ENCODE measurements at places on chromosomes 13 and 19. TPM values are rescaled to one million over a fixed set of nuclear protein-coding genes. Genes with fewer than 3 reads are reported as not detected.

Gene ZNF846
- 6.7 TPM for polyA plus RNA-seq

Gene PCSK4
- 5.8 TPM for polyA plus RNA-seq

Gene CYP4F2
- polyA plus RNA-seq = not detected

Gene MIER2
- polyA plus RNA-seq = 15.9 TPM

Gene THSD8
- polyA plus RNA-seq = not detected

Gene CLDN10
- polyA plus RNA-seq = not detected

Gene PLEKHG2
- polyA plus RNA-seq = 13.8 TPM

Gene BRME1
- polyA plus RNA-seq = 1.8 TPM

DNA sequence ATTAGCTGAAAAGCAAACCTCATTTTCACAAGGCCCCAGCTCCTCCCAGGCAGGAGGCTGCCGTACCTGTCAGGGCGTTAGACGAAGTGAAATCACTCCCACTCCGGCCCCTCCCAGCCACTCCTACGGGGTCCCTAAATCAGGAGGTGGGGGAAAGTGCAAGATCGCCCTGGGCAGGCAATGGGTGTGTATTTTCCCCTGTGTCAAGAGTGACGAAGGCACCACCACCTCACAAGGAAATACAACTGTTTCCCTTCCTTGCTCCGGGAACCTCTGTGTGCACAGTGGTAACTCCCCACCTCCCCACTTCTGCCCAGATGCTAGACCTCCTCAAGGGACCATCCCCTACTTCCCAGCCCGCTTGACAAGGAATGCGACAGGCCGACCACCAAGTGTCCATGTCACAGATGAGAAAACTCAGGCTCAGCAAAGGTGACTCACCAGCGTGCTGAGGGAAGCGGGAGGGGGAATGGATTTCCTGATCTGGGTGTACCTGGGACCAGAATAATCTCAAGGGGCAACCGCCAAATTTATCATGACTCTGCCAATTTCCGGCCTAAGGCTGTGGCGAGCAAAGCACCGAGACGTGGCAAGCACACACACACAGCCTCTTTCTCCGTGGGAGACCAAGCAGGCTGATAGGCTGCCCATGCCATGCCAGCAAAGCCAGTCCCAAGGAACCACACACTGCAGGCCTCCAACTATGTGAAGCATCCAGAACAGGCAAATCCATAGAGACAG lies 7.3 kb downstream of the PPP6R1 start:
- H3K36me3 ChIP-seq = peaks cover 2% of the 10 kb centered on the region
- H3K27ac ChIP-seq = no peak overlapping the region
- peak; percentile 9 for DNase-seq
- H3K27me3 ChIP-seq = no peaks in the 10 kb centered on the region
- H3K4me1 ChIP-seq = peaks cover 33% of the 10 kb centered on the region

DNA sequence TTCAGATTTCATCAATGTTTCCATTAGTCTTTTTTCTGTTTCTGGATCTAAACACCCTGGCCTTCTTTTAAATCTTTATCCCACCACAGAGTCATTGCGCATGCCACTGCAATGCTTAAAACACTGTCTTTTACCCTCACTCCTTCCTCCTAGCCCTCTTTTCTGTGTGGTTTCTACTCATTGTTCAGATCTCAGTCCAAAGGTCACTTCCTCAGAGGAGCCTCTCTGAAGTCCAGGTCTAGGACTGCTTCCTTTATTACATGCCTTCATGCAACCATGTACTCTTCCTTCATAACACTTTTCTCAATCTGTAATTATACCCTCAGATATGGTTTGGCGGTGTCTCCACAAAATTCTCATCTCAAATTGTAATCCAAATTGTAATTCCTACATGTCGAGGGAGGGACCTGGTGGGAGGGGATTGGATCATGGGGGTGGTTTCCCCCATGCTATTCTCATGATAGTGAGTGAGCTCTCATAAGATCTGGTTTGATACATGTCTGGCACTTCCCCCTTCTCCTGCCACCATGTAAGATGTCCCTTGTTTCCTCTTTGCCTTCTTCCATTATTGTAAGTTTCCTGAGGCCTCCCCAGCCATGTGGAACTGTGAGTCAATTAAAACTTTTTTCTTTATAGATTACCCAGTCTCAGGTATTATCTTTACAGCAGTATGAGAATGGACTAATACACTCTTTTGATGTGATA lies 808.9 kb downstream of the DIAPH3 start:
- no peaks in the 10 kb centered on the region for H3K36me3 ChIP-seq
- H3K27me3 ChIP-seq = no peaks in the 10 kb centered on the region
- H3K4me3 ChIP-seq = no peak overlapping the region
- no peak overlapping the region for H3K27ac ChIP-seq

DNA sequence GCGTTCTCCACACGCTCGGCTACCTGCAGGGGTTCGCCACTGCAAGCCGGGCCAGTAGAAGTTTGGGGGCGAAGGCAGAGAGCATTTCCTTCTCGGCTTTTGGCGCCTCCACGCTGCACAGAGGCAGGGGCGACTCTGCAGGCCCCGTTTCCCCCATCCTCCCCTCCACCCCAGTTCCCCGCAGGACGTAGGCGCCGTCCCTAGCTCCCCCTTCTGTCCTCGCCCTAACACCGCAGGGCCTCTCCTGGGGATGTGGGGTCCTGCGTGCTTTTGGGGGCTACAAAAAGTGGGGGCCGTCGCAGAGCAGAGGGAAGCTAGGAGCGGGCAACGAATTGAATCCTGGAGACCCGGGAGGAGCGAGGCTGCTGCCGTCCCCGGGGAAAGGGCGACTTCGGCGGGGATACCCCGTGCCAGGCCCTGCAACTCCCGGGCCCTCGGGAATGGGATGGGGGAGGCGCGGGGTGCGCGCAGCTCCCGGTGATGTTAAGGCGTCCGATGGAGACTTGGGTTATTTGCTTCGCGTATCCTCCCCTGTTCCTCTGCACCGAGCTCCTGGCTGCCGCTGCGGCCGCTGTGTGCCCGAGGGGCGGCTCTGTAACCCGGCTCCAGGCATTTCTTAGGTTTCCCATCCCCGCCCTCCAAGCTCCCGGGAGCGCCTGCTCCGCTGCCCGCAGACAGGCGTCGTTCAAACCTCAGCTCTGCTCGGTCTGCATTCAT lies 255.9 kb upstream of the SOX21 start:
- peaks cover 10% of the 10 kb centered on the region for H3K4me1 ChIP-seq
- DNase-seq = peak; percentile 66
- H3K27ac ChIP-seq = no peak overlapping the region
- H3K27me3 ChIP-seq = peaks cover 55% of the 10 kb centered on the region

- DNase-seq = no peak
- no peak overlapping the region for H3K27ac ChIP-seq
- H3K36me3 ChIP-seq = no peaks in the 10 kb centered on the region
- no peaks in the 10 kb centered on the region for H3K4me1 ChIP-seq
These were observed 24.7 kb upstream of the MATK start for GRCh38 chr19:3810708-3811355.

DNA sequence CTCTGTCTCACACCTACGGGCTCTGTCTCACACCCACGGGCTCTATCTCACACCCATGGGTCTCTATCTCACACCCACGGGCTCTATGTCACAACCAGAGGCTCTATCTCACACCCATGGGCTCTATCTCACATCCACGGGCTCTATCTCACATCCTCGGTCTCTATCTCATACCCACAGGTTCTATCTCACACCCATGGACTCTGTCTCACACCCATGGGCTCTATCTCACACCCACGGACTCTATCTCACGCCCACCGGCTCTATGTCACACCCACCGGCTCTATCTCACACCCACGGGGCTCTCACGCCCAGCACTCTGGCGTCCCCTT lies 73.9 kb downstream of the COL4A2 start:
- H3K27ac ChIP-seq = peak overlapping the region; percentile 48
- no peak for DNase-seq

- no peak for DNase-seq
- peaks cover 6% of the 10 kb centered on the region for H3K4me1 ChIP-seq
- H3K4me3 ChIP-seq = no peak overlapping the region
- no peaks in the 10 kb centered on the region for H3K36me3 ChIP-seq
- no peaks in the 10 kb centered on the region for H3K27me3 ChIP-seq
- no peak overlapping the region for H3K27ac ChIP-seq
These were observed 31.9 kb upstream of the CCNE1 start for GRCh38 chr19:29779921-29780320.

- H3K36me3 ChIP-seq = no peaks in the 10 kb centered on the region
- H3K4me3 ChIP-seq = no peak overlapping the region
- H3K27ac ChIP-seq = no peak overlapping the region
- H3K4me1 ChIP-seq = peaks cover 17% of the 10 kb centered on the region
- DNase-seq = no peak
- no peaks in the 10 kb centered on the region for H3K27me3 ChIP-seq
These were observed 40.5 kb upstream of the GAS6 start for GRCh38 chr13:113904411-113904810.

- H3K4me3 ChIP-seq = no peak overlapping the region
- H3K27ac ChIP-seq = no peak overlapping the region
- no peak for DNase-seq
These were observed 110.3 kb upstream of the ABCC4 start for GRCh38 chr13:95411428-95412040.

DNA sequence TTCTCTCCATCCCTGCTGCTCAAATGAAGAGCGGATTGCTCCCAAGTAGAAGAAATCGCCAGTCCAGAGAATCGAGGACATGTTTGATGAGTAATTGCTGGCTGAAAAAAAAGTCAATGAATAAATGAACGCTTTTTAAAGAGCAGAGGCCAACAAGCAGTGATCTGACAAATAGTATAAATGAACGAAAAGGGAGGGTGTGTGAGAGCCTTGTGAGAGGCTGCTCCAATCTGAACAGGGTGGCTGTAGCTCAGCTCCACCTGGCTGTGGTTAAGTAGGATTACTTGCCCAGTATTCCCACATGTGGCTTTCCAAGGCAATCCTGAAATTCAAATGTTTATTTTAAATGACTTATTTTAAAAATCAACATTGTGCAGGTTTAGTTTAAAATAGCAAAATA lies 117.1 kb downstream of the TSHZ3 start:
- no peak for DNase-seq
- no peak overlapping the region for H3K4me3 ChIP-seq
- no peaks in the 10 kb centered on the region for H3K27me3 ChIP-seq
- no peak overlapping the region for H3K27ac ChIP-seq
- no peaks in the 10 kb centered on the region for H3K36me3 ChIP-seq

DNA sequence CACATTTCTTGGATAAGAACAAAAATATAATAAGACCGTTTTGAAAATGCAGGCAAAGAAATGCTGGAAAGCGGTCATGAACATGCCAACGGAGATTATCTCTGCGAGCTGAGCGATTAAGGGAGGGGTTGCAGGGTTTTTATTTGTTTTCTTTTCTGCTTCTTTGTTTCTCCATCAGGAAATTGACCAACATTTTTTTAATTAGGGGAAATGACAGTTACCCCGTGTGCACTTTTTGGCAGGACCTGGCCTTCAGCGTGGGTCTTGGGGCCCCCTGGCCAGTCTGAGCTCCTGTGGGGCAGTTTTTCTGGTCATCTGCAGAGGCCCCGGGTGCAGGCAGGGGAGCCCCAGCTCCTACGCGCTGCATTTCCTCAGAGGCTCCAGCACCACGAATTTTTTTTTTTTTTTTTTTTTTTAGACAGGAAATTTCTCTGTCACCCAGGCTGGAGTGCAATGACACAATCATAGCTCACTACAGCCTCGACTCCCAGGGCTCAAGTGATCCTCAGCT lies 31.3 kb upstream of the HOMER3 start:
- peaks cover 15% of the 10 kb centered on the region for H3K4me1 ChIP-seq
- no peak for DNase-seq
- no peaks in the 10 kb centered on the region for H3K27me3 ChIP-seq
- H3K36me3 ChIP-seq = no peaks in the 10 kb centered on the region

GRCh38 chr13:24929196-24929595 lies 165.2 kb downstream of the RNF17 start:
- H3K27me3 ChIP-seq = no peaks in the 10 kb centered on the region
- H3K4me1 ChIP-seq = no peaks in the 10 kb centered on the region
- H3K27ac ChIP-seq = no peak overlapping the region
- H3K36me3 ChIP-seq = no peaks in the 10 kb centered on the region

DNA sequence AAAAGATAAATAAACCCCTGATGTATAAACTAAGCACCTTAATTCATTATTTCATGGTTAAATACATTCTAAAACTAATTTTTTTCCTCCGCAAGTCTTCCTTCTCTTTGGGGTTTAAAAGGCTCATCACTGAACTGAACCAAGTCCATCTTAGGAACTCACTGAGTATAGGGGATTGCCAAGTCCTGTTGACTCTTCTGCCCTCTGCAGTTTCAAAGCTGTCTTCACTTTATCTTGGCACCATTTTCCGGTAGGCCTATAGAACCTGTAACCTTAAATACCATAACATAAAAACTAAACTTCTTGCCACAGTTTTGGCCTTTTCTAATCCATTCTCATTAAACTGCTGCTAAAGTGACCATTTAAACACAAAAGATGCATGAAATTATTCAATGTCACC lies 66.5 kb upstream of the USPL1 start:
- H3K27ac ChIP-seq = no peak overlapping the region
- H3K4me1 ChIP-seq = no peaks in the 10 kb centered on the region
- H3K4me3 ChIP-seq = no peak overlapping the region

GRCh38 chr13:23901365-23901764 lies 4.1 kb upstream of the C1QTNF9B start:
- no peak overlapping the region for H3K27ac ChIP-seq
- no peak overlapping the region for H3K4me3 ChIP-seq
- no peaks in the 10 kb centered on the region for H3K36me3 ChIP-seq
- H3K27me3 ChIP-seq = no peaks in the 10 kb centered on the region

GRCh38 chr13:27991881-27992280 lies 3.4 kb upstream of the URAD start:
- H3K36me3 ChIP-seq = no peaks in the 10 kb centered on the region
- H3K4me1 ChIP-seq = no peaks in the 10 kb centered on the region
- H3K27ac ChIP-seq = no peak overlapping the region
- DNase-seq = no peak
- H3K4me3 ChIP-seq = no peak overlapping the region
- peaks cover 58% of the 10 kb centered on the region for H3K27me3 ChIP-seq

DNA sequence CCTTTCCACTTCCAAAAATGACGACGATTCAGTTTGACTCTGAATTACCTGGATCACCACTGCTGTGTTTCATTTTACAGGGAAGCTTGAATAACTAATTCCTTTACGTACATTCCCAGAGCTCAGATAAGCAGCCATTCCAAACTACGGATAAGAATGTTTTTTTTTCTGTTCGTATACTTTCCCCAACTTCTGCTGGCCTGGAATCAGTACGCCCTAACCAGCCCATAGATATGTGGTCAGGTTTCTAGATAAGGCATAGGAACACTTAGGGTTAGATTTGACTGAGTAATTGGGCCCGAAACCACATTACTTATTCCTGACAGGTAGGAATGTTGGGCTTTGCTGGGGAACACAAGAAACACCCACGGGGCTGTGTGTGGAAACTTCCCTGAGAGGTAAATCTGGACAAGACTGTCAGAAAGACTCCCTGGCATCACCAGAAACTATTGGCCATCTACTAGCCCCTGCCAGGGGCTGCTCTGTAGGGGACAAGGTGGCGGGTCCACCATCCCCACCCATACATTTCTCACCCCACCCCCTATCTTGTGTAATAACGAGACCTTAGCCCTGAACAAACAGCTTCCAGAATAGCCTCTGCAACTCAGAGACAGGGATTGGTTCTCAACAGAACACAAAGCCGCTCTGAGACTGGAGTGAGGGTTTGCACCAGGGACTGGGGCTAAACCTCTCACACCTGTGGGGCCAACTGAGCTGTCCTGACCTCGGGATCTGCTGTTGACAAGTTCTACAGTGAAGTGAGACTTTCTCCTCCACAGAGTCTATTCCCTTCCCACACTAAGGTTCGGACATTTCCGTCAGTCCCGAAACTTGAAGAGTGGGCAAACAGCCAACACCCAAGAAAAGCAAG lies 15.6 kb downstream of the RHPN2 start:
- no peaks in the 10 kb centered on the region for H3K36me3 ChIP-seq
- H3K27me3 ChIP-seq = no peaks in the 10 kb centered on the region
- no peak overlapping the region for H3K27ac ChIP-seq
- H3K4me1 ChIP-seq = no peaks in the 10 kb centered on the region

- H3K27ac ChIP-seq = no peak overlapping the region
- no peaks in the 10 kb centered on the region for H3K27me3 ChIP-seq
- DNase-seq = no peak
- no peaks in the 10 kb centered on the region for H3K4me1 ChIP-seq
- no peak overlapping the region for H3K4me3 ChIP-seq
These were observed 170.9 kb downstream of the USP12 start for GRCh38 chr13:27000686-27001085.

All from SK-N-SH (cell line).